Stimulated activated CD4-positive, alpha-beta T cell treated with anti-CD3 and anti-CD28 coated beads, Interleukin-15, amount 100 ng/mL, for 24 hours (primary cell): ENCODE measurements at places on chromosomes 1 and 21.
A peak's percentile ranks its signal among the peaks of the same experiment; 100 is the strongest.

- DNase-seq = no peak
Observed at GRCh38 chr1:36583080-36583479, 100.4 kb upstream of the CSF3R start.

GRCh38 chr1:100353988-100354387 is 1.7 kb downstream of the CDC14A start:
- DNase-seq = no peak

DNA sequence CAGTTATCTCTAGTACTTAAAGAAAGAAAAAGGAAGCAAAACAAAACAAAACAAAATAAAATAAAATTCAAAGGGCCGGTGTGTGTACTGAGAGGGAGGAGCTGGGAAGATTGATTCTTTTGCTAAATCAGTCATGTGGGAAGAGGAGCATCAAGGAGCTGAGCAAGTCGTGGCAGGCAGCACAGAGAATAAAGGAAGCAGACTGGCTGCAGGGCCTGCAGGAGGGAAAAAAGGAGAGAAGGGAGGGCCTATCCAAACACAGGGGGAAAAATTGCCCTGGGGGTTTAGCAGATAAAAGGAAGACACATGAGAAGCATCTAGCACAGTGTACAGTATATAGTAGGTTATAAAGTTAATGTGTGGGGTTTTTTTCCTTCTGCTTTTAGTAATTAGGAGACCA is 27.6 kb downstream of the AGO4 start:
- no peak for DNase-seq

GRCh38 chr1:17158961-17159360 is 39.7 kb upstream of the PADI2 start:
- no peak for DNase-seq

- no peak for DNase-seq
Observed at GRCh38 chr1:53057127-53057526, 4.9 kb upstream of the PODN start.

- DNase-seq = no peak
Observed at GRCh38 chr1:244965185-244966030, 101.1 kb upstream of the HNRNPU start.

DNA sequence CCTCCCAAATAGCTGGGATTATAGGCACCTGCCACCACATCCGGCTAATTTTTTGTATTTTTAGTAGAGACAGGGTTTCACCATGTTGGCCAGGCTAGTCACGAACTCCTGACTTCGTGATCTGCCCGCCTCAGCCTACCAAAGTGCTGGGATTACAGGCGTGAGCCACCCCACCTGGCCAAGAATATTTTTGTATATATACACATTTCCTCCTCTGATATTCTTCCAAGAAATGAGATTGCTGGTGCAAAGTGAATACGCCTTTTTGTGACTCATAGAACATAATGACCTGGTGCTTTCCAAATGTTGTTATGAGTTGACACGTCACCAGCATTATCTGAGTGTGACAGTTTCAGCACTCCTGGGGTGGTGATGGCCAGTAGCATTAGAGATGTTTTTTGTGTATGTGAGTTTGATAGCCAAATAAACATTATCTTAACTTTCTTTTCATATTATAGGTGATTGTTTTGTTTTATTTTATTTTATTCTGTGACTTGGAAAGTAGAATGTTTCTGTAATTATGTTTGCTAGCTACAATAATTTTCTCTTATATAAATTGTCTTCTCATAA is 54.9 kb downstream of the KCNK1 start:
- DNase-seq = peak; percentile 2

- DNase-seq = peak; percentile 22
Observed at GRCh38 chr1:48572646-48573258, 100.7 kb upstream of the SPATA6 start.

GRCh38 chr1:93694039-93694438 is 12.4 kb upstream of the BCAR3 start:
- no peak for DNase-seq

DNA sequence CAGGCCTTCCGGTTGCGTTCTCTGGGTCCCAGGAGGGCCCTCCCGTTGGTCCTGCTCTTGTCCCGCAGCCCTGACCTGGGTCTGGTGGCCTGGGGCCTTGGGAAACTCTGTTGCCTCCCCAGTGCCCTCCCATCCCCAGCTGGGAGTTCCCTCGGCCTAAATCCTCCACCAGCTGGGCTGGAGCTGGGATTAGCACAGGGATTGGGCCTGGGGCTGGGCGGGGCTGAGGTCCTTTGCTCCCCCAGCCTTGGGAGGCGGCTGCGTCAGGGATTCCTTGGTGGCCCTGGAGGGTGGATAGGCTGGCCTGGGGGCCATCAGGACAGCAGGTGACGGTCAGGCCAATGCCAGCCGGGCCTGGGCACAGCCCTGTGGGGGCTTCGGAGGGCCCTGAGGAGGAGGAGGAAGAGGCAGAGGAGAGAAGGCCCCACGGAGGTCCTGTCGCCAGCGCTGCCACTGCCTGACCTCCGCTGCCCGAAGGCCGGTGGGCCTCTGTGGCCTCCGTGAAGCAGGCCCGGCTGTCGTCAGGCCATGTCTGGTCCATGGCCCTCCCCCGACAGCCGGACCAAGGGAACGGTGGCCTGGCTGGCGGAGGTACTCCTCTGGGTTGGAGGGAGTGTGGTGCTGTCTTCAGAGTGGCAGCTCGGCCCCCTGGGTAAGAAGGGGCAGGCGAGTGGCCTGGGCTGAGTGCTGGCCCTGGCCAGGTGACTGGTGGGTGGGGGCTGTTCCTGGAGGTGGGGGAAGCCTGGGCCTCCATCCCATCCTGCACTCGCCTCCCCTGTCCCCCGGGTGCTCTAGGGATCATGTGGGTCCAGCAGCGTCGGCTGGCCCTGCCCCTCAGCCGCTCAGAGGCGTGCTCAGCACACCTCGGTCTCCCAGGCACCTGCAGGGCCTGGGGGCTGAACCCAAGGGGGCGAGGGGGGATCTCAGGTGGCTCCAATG is at the start of gene PLCH2:
PLCH2 (plus strand) TSS at position 229 of the 939 bp plus-strand sequence; CDS start at position 529, 300 bp downstream.
- DNase-seq = no peak

DNA sequence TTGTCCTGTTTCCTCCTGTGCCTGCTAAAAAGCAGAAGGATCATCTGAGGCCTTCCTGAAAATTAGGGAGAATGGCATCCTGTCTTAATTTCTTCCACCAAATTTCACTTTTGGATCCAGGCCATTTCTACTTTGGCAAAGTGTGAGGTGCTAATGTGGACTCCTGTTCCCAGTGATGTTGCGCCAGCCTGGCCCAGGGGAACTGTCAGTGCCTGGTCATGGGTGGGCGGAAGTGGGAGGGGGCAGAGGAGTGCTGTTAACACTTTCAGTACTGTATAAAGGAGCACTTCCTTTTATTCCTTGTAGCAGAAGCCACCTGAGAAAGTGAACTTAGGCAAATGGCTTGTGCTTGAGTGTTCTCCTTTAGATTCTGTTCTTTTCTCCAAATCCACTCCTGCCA is 19.9 kb downstream of the ELAPOR1 start:
- peak; percentile 32 for DNase-seq

DNA sequence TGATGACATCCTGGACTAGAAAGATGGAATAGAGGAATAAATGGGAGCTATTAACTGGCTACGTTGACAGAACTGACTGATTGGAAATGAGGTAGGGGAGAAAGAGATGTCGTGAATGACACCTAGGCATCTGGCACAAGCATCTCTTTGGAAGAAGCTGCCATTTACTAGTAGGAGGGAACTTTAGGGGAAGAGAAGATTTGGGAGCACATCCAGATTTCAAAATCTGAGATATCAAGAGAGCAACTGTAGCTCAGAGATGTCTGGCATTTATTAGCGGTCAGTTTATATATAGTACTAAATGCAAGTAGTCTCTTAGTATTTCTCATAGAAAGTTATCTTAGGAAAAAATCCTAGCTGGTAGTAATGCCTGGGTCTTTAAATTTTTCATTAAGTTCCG is 131.9 kb upstream of the C1orf105 start:
- DNase-seq = no peak

DNA sequence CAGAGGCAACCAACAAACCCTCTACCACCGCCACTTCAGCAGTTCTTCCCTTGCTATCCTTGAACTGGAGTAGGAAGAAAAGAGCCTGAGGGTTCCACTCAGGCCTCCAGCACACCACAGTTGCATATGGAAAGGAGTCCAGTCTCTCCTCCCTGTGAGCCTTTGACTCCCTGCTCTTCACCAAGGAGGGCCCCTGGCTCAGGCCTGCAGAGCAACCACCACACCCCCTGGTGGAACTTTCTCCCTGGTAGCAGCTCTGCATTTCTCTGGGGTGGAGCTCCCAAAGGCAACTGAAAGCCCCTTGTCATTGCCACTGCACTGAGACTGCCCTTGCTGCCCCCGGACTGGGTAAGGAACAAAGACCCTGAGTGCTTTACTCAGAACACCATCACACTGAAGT is 1021.5 kb upstream of the ADGRL2 start:
- DNase-seq = no peak

- no peak for DNase-seq
Observed at GRCh38 chr21:42377211-42377950, 11.0 kb upstream of the TFF1 start.

DNA sequence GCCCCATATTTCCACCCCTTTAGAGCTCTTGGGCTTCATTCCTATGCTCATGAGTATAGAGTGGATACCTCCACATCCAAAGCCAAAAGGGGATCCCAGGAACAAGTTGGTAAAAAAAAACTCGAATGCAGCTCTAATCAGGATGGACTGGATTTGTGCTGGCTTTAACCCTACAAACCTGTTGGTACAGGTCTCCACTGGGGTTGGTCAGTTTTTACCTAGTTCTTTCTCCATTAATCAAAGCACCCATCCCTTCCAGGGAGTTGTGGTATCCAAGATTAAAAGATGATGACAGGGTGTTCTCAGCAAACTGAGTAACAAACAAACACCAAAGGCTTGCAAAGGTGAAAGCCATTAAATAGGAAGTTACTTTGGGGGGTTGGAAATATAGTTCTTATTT is 5.9 kb upstream of the CRNN start:
- no peak for DNase-seq

GRCh38 chr1:218517459-218517858 is 172.3 kb downstream of the TGFB2 start:
- DNase-seq = no peak

- DNase-seq = no peak
Observed at GRCh38 chr1:169623132-169623926, 6.6 kb downstream of the SELP start.

DNA sequence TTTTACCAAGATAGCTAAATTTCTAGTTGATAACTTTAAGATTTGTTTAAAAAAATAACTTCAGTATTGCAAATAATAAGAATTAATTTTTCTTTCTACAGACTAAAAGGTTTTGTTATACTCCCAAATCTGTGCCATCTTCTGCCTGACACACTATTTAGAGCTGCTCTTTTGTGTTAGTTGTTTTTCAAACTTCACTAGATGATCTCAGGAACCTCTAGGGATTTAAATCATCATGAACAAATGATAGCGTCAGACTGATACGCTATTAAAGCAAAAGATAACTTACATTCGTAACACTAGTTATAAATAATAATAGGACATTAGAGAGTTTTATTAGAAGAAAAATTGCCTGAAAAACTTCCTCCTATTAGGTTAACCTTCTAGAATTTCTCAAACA is 243.1 kb upstream of the CXADR start:
- no peak for DNase-seq

GRCh38 chr1:85078903-85079302 is 30.6 kb upstream of the MCOLN3 start:
- no peak for DNase-seq

DNA sequence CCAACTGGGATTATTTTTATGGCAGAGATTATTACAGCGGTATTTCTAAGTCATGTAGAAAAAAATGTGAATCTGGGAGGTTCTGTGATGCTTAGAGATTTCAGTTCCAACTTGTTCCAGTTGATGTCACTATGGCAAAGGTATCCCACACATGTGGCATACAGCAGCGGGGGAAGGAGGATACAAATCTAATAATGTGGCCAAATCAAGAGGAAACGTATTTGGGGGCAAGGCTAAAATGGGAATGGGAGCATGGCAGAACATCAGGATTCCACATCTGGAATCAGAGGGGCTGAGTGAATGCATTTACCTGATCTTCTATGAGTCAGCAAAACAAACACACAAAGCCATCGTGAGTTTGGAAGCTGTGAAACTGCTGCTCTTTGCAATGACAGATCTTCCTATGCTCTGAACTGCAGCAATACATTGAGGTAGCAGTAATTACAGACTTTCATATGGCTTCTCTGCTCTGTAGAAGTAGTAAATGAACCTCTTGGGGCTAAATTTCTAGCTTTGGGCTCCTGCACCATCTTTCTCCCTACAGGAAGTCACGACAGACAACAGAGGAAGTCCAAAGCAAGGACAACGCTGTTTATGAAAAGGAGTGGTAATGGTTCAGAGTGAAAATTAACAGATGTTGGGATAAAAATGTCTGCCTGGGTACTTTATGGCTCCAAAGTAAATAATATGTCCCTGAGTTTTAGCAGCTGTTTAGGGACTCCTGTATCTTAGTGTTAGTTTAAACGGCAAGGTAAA is 55.5 kb downstream of the GABPA start:
- peak; percentile 13 for DNase-seq

DNA sequence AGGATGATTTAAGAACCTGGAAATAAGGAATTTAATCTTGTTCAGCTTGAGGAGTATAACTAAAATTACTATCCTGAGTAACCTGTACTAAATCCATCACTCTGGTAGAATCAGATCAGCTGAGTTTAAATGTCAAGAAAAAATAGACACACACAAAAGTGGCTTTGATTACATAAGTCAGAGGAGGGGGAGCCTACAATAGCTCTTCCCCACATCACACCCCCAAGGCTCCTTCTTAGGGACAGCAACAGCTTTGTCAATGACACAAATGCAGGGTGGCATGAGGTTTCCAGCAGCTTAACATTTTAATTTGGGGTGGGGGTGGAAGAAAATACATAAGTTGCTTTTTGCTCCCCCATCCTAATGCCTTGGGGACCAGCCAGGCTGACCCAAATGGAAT is 12.6 kb upstream of the NUP210L start:
- no peak for DNase-seq

- DNase-seq = no peak
Observed at GRCh38 chr1:66848193-66848592, 47.1 kb upstream of the INSL5 start.
